ENCODE measurements at places on chromosomes 11 and 22. TPM values are rescaled to one million over a fixed set of nuclear protein-coding genes. Genes with fewer than 3 reads are reported as not detected.

DNA sequence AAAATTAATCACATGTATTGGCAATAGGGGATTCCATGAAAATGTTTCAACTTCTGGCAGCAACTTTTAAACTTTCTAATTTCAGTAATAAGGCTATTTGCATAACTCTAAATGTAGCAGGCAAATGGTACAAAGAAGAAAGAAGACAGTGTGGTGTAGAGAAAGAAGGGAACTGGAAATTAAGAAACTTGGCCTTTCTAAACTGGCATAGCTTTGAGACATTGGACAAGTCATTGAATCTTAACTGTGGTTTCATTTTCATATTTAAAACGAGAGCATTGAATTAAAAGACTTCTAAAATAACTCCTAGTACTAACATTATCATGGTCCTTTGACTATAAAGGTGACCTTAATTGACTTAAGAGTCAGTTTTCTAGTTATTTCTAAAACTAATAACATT is 125.0 kb downstream of the UVRAG start:
- no peak for DNase-seq

DNA sequence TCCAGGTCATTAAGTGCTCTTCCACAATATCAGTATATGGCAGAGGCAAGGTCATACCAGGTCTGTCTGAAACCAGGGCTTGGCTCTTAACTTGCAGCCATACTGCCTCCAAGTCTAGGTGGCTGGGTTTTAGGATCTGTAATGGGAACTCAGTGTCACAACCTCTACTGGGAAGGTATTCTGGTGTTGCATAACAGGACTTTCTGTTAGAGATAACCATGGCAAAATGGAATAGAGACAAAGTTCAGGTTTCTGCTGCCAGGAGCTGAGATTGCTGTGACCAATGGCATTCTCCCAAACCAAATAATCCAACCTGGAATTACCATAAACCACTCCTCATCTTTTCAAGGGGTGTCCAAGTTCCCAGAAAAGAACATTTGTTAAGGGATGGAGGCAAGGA is 6.8 kb upstream of the SAA1 start:
- DNase-seq, result no peak

The CAPN5 gene
- 3.7 TPM for total RNA-seq

The LRRC75B gene
- 6.5 TPM for total RNA-seq

The APOL5 gene
- not detected for total RNA-seq

Measured in Right ventricle myocardium inferior (tissue), 1 donor.